ENCODE measurements at places on chromosomes 1 and 21.

DNA sequence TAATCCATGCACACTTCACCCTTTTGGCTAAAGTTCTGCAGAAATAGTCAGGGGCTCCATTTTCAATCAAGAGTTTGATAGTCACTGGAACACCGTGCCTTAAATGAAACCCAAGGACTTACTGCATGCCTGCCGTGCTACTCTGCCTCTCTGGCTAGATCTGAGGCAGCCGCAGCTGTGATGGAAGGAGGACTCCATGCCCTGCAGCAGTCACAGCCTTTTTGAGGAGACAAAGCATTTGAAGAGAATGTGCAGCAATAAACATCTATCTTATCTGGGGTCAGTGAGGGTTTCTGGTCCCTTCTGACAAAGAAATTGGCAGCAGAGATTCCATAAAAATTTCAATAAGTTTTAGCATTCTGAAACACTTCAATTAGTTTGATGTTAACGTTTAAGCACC, 78.0 kb downstream of the BCAR3 start:
- no peak for DNase-seq

DNA sequence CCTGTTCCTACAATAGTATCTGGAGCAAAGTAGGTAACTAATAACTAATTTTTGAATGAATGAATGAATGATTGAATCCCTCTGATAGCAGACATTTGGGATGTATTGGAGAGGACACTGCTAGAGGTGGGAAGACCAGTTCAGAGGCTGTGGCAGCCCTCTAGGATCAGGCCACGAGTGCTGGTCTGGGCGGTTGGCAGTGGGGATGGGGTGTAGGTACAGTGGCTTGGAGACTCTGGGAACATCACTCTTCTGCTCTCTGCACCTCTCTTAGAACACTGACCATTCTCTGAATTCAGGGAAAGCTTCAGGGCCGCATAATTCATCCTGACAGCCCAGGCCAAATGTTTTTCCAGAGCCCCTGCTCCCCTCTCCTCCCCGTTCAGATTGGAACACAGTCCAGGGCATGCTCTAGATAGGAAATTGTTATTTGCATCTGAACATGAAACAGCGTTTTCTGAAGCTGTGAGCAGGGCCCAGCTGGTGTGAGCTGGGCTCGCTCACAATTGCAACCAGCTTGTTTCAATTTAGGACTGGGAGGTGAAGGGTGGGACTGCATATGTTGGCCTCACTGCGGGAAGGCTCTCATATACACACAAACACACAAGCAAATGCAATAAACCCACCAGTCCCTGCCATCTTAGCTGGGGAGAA, 253.1 kb upstream of the USP24 start:
- no peak for DNase-seq

- DNase-seq, result no peak
Observed at GRCh38 chr1:149916193-149916897, 1.3 kb downstream of the SV2A start.

DNA sequence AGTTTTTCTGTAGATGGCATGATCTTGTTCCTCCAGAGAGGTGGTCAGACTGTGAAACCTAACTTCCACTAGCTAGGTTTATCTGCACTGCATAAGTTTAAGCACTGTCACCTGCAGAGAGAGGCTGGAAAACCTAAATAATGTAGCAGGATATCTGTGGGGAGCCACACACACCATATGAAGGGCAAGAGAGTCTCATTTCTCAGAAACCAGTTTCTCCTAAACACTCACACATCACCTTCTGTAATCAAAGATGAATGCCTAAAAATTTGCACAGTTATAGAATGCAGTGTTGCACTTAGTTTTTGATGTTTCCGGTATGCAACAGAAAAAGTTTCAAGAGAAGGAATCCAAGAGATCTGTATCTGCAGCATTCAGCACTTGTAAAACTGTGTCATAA, 654.6 kb downstream of the ADGRL2 start:
- DNase-seq, result no peak

DNA sequence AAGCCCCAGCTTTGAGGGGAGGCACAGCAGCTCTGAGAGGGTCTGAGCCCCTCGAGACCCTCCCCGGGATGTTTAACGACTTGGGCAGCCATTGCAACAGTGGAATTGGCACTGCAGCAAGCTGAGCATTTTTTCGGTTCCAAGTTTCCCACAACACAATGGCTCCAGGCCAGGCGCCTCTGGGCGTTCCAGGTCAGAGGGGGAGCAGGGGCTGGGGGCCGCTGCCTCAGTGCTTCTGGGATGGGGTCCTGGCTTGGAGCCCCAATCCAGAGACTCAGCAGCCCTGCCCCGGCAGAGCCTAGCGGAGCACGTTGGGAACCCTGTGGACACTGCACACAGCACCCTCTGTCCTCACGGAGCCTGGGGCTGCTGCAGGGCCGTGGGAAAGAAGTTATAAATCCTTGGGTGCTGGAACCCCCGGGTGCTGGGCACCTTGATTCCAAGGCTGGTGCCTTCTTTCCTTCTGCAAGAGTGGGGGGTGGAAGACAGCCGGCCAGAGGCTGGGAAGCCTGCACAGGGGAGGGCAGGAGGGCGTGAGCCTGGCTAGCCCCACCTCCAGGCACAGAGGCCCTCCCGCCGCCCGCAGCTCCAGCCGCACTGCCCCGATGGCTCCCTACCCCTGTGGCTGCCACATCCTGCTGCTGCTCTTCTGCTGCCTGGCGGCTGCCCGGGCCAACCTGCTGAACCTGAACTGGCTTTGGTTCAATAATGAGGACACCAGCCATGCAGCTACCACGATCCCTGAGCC, 50.1 kb downstream of the COL18A1 start:
- DNase-seq, result no peak

- no peak for DNase-seq
Observed at GRCh38 chr1:39671793-39672550, at the start of gene NT5C1A. TSS of gene NT5C1A (minus strand) at chr1:39672107. CDS start at chr1:39672038, 69 bp downstream.

DNA sequence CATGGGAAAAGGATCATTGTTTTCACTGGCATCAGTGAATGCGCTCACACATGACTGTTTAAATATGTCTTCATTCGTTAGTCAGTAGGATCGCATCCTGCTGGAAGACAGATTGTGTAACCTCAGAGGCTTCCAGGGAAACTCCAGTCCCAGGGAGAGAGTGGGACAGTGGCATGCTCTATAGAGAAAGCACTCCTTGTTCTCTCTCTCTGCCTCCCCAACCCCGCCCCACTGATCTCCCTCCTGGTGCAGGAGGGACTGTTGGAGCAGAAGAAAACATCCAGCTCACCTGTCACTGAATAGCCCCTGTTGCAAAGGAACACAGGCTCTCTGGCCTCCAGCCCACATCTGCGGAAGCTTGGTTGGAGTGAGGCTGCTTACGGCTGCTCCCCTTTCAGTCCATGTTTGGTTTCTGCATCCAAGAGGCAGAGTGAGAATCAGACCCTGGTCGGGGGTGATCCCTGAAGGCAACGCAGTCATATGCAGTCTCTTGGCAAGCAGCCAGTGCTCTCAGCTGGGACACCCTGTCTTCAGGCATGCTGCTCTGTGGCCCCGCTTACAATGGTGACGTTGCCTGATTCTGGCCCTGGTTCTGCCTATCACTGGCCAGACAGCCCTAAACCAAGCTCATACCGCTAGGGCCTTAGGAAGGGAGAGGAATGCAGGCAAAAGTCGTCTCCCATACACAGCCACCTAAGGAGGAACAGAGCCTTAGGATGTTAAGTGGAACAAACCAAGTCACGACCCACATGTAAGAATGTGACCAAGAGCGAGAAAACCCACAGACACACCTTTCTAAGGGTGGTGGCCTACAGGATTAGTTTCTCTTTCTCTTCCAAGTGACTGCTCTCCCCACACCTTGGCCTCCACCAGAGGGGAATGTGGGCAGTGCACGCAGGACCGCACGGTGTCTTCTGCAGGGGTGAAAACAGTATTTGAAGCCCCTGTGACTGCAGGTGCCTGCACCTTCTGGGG, 39.7 kb downstream of the BACE2 start:
- DNase-seq, result no peak

DNA sequence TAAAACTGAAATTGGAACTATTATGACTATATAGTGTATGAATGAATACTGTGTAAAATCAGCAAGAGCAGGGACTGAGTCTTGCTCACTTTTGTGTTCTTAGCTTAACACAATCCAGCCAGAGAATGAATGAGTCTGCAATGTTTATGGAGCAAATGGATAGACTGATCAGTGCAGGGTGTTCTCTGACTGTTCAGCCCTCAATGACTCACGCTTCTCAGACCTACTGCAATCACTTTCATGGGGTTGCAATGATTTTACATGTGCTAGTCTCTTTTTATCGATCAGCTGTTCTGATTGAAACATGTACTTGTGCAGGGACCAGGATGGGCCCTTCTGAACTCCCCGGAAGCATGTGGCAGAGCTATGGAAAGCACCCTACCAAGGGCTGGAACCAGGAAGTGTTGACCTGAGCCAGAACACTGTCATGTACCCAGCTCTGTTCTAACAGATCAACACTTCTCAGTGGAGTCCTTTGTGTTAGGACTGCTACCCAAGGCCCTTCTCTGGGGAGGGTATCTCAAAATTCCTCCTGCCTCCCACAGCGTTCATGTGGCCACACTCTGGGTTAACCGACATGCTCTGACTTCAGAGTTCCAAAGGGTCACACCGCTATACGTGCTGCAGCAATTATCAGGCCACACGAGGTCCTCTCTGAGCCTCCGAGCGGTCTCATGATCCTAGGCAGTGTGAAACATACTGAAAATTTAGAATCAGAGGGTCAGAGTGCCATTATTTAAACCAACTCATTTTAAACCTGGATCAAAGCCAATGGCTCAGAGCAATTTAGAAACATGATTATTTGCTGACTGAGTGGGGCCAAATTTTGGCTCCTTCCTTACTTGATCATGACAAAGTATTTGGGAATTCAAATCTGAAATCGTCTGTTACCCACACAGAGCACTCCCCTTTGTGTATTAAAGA, 35.2 kb downstream of the GRIK1 start:
- no peak for DNase-seq

DNA sequence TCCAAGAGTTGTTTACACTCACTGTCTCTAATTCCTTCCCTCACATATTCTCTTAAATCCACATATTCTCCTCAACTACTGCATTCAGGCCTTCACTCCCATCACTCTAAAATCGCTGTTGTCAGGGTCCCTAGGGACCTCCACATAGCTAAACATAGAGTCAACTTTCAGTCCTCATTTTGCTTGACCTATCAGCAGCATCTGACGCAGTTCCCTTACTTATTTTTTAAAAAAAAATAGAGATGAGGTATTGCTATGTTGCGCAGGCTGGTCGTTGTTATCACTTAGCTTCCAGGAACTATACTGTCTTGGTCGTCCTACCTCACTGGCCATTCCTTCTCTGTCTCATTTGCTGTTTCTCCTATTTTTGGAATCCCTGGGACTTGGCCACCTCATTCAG, 11.7 kb upstream of the PLEKHO1 start:
- DNase-seq, result no peak

DNA sequence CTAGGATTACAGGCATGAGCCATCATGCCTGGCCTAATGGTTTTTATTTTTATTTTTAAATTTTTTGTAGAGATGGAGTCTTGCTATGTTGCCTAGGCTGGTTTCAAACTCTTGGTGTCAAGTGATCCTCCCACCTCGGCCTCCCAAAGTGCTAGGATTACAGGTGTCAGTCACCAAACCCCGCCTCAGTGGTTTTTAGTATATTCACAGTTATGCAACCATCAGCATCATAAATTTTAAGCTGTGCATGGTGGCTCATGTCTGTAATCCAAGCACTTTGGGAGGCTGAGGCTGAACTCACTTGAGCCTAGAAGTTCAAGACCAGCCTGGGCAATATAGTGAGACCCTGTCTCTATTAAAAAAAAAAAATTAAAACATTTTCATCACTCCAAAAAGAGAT, 28.6 kb downstream of the PIK3CD start:
- DNase-seq, result no peak

Data from stimulated activated CD8-positive, alpha-beta memory T cell treated with anti-CD3 and anti-CD28 coated beads, Interleukin-2, amount 100 ng/mL, for 1 hour (primary cell).